ENCODE measurements at places on chromosomes 3 and 15. TPM values are rescaled to one million over a fixed set of nuclear protein-coding genes. Genes with fewer than 3 reads are reported as not detected.

- DNase-seq, result no peak
These were observed 18.0 kb upstream of the SPTBN5 start for GRCh38 chr15:41911691-41912345.

DNA sequence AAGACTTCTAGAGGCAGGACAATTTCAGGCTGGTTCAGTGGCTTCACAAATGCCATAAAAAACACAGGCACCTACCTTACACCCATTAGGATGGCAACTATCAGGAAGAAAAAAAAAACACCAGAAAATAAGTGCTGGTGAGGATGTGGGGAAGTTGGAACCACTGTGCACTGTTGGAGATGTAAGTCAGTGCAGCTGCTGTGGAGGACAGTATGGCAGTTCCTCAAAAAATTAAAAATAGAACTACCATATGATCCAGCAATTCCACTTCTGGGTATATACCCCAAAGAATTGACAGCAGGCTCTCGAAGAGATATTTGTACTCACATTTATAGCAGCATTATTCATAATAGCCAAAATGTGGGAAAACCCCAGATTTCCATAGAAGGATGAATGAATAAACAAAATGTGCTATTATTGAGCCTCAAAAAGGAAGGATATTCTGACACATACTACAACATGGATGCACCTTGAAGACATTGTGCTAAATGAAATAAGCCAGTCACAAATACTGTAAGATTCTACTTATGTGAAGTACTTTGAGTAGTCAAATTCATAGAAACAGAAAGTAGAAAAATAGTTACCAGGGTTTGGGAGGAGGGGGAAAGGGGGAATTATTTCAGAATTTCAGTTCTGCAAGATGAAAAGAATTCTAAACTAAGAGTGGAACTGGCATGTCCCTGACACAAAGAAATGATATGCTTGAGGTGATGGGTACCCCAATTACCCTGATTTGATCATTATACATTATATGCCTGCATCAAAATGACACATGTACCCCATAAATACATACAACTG lies 40.9 kb downstream of the NR1D2 start:
- DNase-seq, result no peak

DNA sequence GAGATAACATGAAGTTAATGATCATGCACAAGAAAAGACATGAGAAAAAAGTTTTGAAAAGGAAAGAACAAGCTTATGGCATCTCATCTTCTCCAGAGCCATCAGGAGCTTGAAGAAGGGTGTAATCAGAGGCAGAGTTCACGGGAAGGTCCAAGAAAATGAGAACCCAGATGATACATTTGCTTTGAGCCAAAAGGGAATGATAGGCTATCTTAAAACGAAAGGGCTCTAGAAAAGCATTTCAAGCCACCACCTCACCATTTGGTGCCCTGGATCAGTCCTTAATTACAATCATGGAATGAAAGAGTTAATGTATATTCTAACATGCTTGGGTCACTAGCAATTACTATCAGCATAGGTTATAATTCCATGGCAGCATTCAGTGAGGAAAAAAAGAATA lies 781.8 kb downstream of the ROBO1 start:
- no peak for DNase-seq

DNA sequence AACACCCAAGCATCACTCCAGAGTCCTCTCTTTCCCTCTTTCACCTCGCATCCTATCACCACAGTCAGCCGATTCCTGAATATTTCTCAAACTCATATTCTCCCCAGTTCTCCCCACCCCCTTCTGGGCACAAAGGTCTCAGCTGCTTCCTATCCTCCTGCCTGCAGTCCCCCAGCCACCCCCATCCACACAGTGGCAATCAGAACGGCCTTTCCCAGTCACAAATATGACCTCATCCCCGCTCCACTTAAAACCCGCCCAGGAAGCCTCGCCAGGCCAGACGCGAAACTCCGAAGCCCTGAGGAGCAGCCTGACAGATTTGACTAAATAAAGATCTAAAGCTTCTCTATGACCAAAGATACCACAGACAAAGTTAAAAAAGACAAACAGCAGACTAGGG lies 49.9 kb upstream of the LINGO1 start:
- DNase-seq, result no peak

The SPTSSB gene
- under 0.01 TPM for total RNA-seq

DNA sequence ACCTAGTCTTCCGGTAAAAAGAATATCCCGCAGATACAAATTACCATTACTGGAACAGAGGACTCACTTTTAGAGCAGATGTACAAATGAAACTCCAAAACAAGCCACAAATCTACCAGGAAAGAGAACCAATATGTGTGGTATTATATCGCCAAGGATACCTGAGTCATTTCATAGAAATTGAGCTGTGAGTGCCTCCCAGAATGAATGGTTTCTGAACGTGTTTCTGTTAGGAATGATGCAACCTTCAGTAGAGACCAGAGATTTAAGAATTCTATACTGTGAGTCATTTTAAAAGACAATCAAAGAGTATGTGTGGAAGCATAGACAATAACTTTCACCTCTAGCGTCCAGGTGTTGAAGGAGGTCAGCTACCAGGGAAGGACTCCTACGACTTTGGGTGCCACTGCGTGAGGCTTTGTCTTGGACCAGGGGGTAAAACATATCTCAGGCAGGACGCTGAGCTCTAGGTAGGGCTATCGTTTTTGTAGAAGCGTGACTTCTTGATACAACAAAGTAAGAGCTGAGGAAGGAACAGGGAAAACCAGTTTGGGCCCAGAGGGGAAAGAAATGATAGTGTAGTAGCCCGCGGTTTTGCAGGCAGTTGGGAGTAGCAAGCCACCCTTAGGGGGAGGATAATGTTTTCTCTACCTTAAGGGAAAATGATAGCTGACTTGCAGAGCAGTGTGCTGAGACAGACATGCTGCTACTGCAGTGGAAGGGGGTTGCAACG lies 210.4 kb downstream of the TP63 start:
- no peak for DNase-seq

Data from hematopoietic multipotent progenitor cell (in vitro differentiated cells).